CD4-positive, alpha-beta memory T cell (primary cell): ENCODE measurements at places on chromosomes 3 and 15.

DNA sequence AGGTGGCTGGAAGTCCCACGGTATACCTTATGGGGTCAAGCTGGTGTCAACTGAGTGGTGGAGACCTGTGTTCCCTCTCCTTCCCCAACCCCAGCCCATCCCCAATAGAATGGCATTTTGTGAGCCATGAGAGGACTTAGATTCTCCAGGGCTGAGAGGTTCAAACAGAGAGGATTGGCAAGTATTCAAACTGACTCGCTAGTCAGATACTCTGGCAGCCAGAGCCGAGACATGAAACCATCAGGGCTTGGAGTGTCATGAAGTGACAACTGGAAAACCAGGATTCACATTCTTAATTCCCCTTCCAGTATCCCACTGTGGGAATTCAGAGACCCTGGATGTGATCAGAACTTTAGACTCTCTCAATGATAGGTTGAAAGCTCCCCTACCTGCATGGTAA, 159.4 kb upstream of the SNTN start:
- no peak for DNase-seq

DNA sequence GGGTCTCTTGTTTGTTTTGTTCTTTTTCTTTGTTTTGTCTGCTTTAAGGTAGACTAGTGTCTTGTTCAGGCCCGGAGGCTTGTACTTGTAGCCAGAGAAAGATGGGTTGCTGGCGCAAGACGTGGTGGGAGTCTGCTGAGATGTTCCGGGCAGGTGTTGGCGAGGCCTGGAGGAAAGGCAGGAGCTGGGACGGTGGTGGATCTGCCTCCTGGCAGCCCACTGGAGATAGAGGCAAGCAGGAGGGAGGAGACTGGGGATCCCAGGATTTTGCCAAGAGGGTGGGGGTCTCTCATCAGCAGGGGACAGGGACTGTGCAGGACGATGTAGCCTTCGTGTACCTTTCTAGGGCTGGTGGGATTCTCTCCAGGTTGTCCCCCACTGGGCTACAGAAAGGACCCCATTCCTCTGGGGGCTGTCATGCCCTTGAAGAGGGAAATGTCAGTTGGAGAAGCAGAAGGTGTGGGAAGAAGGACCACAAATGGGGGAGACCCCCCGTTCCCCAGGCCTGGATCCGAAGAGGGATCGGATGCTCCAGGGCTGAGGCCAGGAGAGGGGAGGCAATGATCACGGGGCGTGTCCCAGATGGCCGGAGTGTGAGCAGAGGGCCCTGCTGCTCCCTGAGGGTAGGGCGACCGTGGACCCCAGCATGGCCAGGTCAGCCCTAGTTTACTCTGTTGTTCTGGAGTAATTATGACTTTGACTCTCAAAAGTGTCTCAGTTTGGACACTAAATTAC, 7.0 kb downstream of the CHAC1 start:
- no peak for DNase-seq

DNA sequence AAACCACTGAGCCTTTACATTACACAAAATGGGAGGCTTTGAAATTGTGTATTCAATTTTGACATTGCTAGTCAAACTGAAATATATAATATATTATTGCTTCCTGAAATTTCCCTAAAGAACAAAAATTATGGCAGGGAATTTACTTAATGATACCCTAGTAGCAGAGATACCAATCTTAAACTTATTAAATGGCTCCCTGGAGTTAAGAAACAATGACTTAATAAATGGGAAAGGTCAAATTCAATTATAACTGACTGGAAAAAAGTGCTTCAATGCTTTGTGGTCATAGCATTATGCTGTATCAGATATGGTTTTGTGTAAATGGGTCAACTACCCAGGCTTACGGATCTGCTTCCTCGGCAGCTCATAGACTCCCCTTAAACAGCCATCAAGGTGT, 244.1 kb downstream of the CNTN3 start:
- DNase-seq = no peak

DNA sequence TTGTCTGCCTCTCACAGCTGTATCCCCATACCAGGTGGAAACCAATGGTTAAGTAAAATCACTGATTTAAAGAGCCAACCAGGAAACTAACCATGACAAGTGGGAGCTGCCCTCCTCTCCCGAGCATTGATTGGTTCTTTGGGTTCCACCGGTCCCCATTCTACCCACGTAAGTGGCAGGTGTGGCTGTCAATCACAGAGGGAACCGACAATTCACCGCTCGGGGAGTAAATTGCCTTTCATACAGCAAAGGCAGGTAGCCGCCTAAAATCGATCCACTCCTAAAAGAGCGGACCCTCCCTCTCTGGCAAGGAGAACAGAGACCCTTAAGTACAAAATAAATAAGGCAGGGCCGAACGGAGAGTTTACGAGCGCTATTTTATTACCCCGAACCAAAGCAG, 1.2 kb downstream of the ERC2 start:
- peak; percentile 48 for DNase-seq

GRCh38 chr3:133377396-133377795, 22.5 kb upstream of the BFSP2 start:
- DNase-seq = no peak

DNA sequence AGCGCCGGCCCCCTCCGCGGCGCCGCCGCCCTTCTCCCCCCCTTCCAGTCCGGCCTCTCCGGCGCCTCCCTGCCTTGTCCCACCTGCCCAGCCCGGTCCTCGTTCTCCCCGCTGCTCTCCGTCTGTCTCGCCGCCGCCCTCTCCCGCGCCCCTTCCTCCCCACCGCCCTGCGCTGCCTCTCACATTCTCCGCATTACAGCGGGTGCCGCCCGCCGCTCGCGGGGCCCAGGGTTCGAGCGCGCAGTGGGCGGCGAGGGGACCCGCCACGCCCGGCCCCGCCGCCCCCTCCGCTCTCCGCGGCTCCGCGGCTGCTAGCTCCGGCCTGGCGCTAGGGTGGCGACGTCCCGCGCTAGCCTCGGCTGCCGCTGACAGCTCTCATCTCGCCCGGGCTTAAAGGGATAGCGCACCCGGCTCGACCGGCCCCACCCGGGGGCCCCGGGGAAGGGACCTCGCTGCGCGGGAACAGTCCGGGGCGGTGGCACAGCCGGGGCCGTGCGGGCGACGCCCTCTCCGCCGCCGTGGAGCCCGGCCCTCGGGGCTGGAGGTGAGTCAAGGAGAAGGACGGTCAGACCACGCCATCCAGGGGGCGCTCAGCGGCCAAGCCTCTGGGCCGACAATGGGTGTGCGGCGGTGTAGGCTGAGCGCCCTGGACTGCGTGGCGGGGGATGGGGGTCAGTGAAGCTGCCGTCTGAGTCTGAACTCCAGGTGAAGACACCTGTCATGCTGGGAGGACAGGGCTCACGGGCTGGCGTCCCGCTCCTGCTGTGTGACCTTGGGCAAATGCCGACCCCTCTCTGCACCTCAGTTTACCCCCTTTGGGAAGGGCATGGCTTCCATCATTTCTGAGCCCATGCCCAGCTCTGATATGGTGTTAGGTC, 187.4 kb upstream of the LINGO1 start:
- DNase-seq = no peak

- no peak for DNase-seq
These were observed at the start of gene ADAMTS7 for GRCh38 chr15:78811124-78811824. ADAMTS7 (minus strand) TSS chr15:78811464; CDS start chr15:78811220, 244 bp downstream.

- no peak for DNase-seq
These were observed 233.1 kb downstream of the ROBO1 start for GRCh38 chr3:79534727-79535126.

GRCh38 chr3:69409011-69409410, 23.1 kb upstream of the FRMD4B start:
- no peak for DNase-seq

DNA sequence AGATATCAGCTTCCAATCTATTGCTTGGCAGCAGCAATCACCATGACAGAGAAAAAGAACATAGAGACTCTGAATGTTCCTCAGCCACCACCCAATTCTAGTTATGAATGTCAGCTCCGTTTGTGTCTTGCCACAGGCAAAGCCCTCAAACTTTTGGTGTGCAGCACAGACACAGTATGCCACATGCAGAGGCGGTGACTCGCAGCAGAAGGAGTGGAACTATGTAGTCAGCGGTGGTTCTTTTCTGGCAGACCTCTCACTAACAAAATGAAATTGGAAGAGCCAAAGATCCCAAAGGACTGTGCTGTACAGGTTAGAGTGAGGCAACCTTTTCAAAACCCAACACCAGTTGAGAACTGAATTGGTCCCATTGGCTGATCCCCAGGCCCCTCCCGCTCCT, 220.9 kb downstream of the SLC9A9 start:
- no peak for DNase-seq

GRCh38 chr3:192727032-192727847, at the start of gene FGF12:
FGF12 (minus strand) TSS chr3:192727541.
- DNase-seq = no peak

GRCh38 chr15:61336026-61336638, 107.0 kb upstream of the RORA start:
- DNase-seq = no peak
